ENCODE measurements at places on chromosomes 7 and 10.

GRCh38 chr7:138125598-138126111, 49.4 kb downstream of the AKR1D1 start:
- peak; percentile 4 for DNase-seq

DNA sequence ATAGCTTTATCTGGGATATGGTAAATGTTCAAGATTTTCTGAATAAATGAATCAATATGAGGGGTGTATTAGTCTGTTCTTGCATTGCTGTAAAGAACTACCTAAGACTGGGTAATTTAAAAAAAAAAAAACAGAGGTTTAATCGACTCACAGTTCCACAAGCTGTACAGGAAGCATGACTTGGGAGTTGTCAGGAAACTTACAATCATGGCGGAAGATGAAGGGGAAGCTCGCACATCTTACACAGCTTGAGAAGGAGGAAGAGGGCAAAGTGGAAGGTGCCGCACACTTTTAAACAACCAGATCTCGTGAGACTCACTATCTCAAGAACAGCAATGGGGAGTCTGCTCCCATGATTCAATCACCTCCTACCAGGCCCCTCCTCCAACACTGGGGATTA, 32.5 kb upstream of the OTUD1 start:
- DNase-seq = no peak

GRCh38 chr10:16934461-16934860, 117.2 kb upstream of the RSU1 start:
- DNase-seq = no peak

DNA sequence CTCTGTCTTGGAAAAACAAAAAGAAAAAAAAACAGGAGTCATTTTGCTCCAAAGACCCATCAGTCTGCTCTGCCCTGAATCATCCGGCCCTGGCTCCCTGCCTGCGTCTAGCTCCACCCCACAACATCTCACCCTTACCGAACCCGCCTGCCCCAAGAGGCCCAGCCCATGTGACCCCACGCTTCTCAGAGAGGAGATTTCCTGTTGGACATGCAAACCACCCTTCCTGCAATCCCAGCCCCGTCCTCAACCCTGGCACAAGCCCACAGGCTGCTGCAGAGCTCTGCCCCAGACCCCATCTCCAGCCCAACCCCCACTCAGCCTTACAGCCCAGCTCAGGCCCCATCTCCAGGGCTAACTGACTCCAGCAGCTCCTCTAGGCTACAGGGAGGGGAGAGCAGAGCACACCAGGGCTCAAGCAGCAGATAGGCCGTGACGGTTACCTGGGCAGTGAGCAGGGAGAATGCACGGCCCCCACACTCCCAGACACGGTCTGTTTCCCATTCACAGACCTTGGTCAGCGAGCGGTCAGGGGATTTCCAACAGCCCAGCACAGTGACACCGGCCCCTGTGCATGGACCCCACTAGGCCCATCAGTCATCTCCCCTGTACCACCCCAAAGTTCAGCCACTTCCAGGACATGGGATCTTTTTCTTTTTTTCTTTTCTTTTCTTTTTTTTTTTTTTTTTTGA, 69.9 kb upstream of the GTF2I start:
- peak; percentile 98 for DNase-seq

GRCh38 chr10:11684717-11685645, 57.2 kb upstream of the ECHDC3 start:
- DNase-seq = peak; percentile 88

DNA sequence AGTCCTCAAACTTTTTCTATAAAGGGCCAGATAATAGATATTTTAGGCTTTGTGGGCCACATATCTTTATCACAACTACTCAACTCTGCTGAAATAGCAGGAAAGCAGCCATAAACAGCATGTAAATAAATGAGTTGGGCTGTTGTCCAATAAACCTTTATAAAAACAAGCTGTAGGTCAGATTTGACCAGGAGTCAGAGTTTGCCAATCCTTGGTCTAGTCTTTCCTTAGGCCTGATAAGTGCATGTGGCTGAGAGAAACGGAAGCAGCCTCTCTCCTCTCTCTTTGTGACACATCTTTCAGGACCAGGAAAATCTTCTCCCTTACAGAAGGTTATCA, 724.5 kb downstream of the GRID1 start:
- DNase-seq = no peak

DNA sequence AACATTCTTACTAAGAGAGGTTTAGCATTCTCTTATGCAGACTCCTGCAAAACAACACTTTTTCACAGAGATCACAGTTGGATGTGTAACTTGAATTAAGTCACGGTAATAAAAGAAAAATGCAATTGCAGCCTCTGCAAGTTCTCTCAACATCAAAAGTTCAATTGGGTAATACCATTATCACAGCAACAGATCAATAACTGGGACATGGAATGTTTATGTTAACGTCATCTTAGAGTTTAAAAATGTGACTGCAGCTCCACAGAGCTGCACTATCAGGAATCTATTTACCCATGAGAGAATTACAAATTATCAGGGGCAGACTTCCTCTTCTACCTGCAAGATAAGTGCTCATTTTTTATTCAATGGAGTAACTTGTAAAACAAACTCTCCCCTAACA, 86.7 kb downstream of the VSTM4 start:
- no peak for DNase-seq

DNA sequence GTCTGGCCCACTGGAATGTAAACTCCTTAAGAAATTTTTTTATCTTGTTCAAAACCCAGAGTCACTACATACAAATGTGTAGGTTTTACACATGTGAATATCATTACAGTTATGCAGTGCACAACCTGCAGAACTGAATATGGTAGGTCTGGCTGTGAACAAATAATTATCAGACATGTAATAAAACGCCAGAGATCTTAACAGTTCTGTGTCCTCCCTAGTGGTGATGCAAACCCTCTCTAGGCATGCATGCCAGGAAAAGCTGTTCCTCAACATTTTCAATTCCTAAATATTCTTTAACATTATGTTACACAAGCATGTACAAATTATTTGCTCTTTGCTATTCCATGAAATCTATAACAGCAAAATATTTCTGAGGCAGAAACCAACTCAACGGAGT, 124.6 kb downstream of the IMMP2L start:
- no peak for DNase-seq

All from AG08395 (cell line).